ENCODE measurements at places on chromosomes 6 and 20.
A peak's percentile ranks its signal among the peaks of the same experiment; 100 is the strongest.

DNA sequence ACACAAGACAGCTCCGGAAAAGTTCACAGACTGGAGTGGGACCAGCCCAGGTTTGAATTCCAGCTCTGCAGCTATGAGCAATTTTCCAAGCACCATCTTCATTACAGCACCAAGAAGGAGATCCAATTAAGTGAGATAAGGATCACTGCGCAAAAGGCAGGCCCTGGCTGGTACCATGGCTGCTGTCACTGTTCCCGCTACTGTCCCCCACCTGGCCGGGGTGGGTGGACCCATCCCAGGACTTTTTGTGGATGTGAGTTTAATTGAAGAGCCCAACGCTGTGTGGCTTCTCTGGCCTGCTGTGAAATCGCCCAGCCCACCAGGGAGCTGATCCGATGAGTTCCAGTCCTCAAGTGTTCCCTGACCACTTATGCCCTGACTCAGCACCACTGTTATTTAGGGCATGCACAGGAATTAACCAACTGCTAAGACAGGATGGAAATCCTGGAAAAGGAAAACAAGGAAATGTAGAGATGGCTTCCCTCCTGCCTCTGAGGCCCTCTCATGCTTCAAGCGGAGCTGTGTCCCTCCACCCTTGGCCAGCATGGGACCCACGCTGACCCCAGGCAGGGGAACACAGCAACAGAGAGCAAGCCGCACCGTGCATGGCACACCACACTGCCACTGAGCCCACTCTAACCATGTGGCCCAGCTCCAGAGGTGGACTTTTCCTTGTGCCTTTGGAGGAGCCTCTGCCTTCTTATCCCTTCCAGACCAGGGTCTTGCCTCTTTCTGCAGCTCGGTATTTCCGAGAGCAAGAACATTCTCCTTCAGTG is 150.0 kb upstream of the CST7 start:
- no peak for DNase-seq

DNA sequence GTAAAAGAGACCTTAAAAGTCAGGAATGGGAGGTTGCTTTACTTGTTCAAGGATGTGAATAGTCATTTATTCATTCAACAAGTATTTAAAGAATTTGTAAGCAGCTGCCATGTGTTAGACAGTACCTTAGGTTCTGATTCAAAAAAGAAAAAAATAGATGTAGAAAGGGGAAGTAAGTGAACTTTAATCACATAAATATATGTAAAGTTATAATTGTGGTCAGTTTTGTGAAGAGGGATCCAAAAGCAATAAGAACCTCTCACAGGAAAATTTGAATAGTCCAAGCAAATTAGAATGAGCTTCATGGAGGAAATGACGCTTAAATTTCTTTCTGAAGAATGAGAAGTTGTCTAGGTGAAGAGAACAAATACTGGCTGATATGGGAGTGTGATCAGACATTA is 596.1 kb upstream of the CITED2 start:
- DNase-seq: no peak

GRCh38 chr20:50837532-50838321 is 42.9 kb downstream of the BCAS4 start:
- DNase-seq: peak; percentile 41

DNA sequence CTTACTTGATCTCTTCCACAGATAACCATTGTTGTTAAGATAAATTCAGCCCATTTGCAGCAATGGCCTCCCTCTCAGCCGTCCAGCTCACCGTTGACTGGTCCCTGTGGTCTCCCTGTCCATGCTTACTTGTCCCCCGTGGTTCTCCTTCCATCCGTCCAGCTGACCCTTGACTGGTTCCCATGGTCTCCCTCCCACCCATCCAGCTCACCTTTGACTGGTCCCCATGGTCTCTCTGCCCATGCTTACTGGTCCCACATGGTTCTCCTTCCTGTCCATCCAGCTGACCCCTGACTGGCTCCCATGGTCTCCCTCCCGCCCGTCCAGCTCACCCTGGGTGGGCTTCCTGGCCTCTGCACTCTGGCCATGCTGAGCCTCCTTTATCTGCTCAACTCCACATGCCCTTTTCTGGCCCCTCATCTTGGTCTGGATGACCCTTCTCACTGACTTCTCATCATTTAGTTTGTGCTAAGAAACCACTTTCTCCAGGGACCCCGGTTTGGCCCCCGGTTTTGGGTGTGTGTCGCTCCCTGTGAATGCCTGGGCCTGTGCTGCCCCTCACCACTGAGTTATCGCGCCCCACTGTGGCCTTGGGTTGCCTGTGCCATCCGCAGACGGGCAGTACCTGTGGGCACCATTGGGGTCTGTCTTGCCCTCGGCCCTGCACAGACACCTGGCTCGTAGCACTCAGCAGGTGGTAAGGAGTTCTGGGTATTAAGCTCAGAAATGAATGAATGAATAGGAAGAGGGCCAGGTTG is 146.4 kb downstream of the ERMARD start:
- no peak for DNase-seq

GRCh38 chr6:14121936-14122344 is 4.4 kb downstream of the CD83 start:
- DNase-seq: no peak

- DNase-seq: no peak
Measured at GRCh38 chr6:113998811-113999210, 27.9 kb upstream of the HDAC2 start.

GRCh38 chr6:56996401-56996800 is 41.5 kb downstream of the BEND6 start:
- no peak for DNase-seq

GRCh38 chr6:20661721-20662120 is 127.5 kb downstream of the CDKAL1 start:
- DNase-seq: peak; percentile 81

DNA sequence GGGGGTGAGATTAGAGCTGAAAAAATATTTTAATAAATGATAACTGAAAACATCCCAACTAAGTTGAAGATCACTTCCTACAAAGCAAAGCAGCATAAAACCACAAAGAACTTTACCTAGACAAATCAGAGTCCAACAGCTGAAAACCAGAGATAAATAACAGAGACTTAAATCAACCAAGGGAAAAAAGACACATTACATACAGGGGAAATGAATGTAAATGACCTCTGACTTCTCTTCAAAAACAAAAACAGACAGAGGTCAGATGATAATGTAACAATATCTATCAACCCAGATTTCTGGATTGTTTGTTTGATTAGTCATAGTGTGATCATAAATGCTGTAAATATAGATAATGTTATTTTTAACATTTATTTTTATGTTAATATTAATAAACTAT is 782.8 kb downstream of the TFAP2A start:
- no peak for DNase-seq

GRCh38 chr6:163087981-163088380 is 326.5 kb upstream of the QKI start:
- DNase-seq: no peak

DNA sequence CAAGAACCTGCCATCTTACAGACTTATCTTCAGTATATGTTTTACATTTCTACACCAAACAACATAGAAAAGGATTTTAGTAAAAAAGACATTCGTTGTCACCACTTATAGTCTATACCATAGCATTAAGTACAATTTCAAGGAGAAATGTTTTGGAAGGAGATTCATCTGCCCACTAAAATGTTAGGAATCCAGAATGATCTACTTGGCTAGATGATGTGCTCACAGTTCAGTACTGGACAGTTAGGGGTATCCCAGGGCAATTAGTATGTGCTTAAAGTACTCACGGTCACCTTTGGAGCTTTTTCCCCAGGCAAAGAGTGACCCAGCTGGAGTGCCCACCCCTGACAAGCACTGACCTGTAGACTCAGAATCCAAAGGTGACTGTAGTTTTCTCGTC is 222.9 kb downstream of the SLC24A3 start:
- DNase-seq: no peak

GRCh38 chr6:72374857-72375256 is 247.0 kb upstream of the KCNQ5 start:
- no peak for DNase-seq

- DNase-seq: no peak
Measured at GRCh38 chr6:836276-836853, 143.4 kb upstream of the EXOC2 start.

DNA sequence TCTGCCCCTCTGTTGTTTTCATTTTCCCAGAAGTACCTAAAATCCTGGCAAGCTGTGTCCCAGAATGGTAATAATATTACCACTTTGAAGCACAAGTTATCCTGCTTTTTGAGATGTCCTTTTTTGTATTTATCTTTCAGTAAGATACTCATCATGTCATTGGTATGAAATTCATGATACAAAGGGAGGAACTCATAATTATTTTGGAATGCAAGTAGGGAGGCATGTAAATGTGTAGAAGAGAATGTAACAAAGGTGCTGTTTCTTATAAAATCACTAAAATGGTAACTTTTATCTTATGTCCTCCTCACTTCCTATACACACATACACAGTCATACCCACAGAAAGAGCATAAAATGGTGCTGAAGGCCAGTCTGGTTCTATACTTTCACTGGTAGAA is 109.9 kb downstream of the CD2AP start:
- no peak for DNase-seq

- DNase-seq: peak; percentile 18
Measured at GRCh38 chr20:60219984-60220562, 261.9 kb downstream of the CDH26 start.

DNA sequence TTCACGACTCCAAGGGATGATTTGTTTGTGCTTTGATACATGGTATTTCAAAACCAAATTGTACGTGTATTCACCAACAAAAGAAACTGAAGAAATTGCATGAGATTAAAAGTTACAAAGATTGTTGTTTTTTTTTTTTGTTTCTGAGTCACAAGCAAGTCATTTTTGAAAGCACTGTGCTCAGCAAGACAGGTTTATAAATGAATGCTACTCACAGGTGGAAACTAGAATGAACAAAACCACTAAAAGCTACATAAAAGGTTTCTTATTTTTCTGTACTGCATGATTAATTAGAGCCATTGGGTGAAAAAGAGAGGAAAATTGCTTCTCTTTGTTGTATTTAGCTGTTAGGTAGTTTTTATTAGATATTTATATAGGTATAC is 90.2 kb upstream of the RIPOR2 start:
- DNase-seq: no peak

GRCh38 chr6:146090474-146090873 is 61.6 kb downstream of the GRM1 start:
- no peak for DNase-seq

GRCh38 chr20:40891351-40891750 is 137.3 kb upstream of the TOP1 start:
- DNase-seq: no peak

DNA sequence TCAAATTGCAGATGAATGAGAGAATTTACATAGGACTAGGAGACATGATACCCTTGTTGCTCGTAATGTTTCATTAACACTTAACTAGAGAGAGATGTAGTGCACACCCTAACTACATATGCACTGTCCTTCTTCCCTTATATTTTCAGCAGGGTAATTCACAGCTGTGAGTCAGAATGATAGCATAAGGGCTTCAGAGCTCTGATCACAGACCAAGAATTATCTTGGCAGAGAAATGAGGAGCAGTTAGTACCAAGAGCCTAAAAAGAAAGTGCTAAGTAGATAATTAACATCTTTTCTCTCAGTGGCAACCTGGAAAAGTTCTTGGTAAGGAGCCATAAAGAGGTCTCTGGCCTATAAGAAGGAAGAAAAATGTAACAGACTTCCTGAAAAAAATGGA is 35.8 kb downstream of the GRIK2 start:
- peak; percentile 34 for DNase-seq

DNA sequence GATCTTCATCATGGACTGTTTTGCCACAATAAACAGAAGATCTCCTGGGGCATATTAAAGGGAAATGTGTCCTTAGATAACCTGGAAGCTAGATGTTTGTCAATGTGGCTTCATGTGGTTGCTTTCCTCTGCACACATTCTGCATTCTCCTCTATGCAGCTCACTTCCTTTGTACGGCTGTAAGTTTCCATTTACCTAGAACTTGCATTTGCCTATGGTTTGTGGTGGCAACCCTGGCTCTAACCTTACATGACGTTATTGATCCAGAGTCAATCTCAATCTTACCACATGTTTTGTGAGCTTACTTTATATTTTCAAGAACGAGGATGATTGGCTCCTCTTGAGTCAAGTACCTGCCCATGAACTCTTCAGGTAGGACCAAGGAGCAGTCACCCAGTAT is 863.1 kb downstream of the MAFB start:
- no peak for DNase-seq

DNA sequence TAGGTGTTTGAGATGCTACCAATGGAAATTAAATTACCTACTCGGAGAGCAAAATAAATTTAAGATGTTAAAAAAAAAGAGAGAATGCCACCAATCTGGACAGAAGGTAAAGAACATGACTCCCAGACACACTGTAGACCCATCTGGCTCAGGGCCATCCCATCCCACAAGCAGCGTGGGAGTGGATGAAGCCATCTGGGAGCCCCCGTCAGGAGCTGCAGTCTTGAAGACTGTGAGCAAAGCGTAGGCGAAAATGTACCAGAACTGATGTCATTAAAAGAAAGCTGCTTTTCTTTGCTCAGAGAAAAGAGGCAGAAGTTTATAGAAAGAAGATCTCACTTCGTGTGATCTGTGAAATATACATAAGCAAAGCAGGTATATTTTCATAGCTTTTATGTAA is 815.7 kb downstream of the QKI start:
- no peak for DNase-seq

DNA sequence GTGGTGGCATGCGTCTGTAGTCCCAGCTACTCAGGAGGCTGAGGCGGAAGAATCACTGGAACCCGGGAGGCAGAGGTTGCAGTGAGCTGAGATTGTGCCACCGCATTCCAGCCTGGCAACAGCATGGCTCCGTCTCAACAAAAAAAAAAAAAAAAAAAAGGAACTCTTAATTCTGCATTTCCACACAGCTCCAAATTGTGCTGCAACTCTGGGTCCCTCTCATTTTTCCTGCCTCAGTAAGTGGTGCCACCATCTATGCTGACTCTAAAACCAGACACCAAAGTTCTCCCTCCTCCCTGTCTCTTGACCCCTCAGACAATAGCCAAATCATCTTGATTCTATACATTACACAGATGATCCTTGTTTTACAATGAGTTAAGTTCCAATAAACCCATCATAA is 133.9 kb downstream of the BTBD9 start:
- DNase-seq: no peak

DNA sequence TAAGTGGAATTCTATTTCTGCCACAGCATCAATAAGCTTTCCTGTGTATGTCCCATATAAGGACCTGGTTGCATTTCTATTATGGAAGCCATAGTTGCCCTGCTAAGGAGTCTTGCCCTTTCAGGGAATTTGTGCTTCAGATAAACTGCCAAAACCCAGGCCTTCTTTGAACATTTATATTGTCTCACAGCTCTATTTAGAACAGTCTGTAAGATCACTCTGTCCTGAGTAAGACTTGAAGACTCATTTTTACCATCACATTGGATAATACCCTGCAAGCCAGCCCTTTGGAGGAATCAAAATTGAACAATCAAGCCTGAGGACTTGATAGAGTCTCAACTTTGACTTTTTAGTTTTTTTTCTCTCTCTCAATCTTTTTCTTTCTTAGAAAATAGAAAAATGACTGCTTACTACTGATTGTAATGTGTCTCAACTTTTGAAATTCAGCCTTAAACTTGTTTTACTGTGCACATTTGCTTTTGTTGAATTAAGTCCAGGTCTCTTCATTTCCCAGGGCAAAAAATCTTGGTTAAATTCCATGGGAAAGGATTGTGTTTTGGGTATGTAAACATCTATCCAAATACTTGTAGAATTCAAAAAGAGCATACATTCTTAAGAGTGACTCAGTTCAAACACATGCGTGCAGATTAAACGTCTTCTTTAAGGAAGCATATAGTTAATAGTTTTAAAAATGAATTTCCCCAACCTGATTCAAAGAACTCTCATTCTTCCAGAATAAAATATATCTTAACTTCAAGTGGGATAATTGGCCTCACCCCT is 91.2 kb downstream of the PLCB1 start:
- DNase-seq: no peak

Data from A673 (cell line).